ENCODE measurements at places on chromosomes 7 and 10.
A peak's percentile ranks its signal among the peaks of the same experiment; 100 is the strongest.

DNA sequence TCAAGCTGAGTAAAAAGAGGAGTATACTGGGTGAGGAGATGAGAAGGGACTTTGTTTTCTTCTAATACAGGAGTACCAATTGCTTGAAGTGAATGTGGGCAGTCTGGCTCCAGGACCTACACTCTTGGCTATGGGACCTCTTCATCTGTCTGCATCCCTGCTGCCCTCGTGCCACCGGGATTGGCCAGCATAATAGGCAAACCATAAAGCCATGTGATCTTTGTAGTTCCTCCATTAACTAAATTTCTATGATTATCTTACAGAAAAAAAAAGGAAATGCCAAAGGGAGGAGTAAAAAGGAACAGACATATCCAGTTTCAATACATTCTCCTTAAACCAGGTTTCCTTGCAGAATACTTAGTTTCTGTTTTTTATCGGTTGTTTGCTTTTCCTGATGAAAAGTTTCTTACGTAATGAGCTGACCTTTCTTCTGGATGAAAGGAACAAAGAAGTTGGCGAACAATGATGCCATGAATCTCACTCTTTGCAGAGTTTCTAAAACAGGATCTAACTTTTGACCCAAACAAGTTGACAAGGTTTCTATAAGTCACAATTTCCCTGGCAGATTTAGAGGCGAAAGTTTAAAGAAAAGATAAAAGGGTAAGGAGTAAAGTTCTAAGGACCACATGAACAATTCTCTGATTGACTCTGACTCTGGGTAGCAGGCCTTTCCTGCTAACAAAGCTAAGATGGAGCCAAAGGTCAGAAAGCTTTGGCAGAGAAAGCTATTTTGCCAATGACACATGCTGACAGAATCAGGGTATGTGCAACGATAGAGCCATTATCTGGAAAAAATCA lies 54.1 kb downstream of the LAMB1 start:
- DNase-seq = peak; percentile 93

- peak; percentile 13 for DNase-seq
Measured at GRCh38 chr10:82266438-82266837, 391.4 kb downstream of the NRG3 start.

DNA sequence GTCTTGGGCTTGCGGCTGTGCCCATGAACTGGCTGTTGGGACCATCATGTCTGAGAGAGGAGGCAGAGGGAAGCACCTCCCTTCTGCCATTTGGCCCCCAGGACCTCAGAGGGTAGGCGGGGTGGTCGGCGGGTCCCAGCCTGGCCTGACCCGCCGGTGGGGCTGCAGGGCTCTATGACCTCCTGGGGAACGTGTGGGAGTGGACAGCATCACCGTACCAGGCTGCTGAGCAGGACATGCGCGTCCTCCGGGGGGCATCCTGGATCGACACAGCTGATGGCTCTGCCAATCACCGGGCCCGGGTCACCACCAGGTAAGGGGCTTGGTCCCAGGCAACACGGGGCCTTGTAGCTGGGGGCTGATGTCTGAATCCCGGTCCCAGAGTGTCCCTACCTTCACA lies 14.1 kb downstream of the SUMF2 start:
- no peak for DNase-seq

DNA sequence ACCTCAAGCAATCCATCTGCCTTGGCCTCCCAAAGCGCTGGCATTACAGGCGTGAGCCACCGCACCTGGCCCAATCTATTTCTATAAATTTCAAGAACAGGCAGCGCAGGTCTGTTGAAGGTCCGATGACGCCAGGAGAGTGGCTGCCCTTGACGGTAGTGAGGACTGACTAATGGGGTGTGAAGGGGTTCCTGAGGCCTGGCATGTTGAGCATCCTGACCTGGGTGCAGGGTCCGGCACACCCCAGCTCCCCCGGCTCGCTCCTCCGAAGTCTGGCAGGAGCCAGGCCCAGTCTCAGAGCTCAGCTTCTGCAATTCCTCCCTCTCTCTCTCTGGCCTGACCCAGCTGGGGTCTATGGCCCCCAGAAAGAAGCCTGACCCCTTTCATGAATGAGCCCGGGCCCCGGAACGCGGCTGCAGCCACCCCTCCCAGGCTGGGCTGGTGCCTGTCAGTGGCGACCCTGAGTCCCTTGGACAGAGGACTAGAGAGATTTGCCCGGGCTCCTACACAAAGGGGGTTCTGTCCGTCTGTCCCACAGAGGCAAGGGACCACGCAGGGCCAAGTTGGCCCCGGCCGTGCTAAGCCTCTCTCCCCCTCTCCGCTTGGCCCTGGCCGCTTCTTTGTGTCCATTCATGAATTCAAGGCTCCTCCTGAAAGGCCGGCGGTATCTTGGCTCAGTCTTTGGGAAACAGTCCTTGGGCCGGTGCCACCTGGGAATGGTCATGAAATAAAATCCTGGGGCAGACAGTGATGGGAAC lies 18.8 kb downstream of the MMD2 start:
- no peak for DNase-seq

DNA sequence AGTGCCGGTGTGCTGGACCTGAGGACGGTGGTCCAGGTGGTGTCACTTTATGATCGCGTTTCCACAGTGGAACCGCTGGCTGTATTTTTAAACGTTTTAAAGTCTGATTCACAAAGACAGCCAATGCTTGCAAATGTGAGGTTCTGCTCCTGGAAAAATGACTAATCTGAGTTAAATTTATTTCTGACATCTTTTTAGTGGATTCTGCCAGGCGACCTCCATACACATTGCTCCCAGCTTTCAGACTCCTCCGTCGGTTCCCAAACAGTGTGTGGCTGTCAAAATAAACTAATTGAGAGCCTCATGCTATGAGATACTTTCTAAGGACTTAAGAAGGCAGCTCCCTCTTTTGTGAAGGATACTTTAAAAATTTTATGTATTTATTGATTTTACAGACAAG lies 12.7 kb upstream of the TTYH3 start:
- peak; percentile 81 for DNase-seq

DNA sequence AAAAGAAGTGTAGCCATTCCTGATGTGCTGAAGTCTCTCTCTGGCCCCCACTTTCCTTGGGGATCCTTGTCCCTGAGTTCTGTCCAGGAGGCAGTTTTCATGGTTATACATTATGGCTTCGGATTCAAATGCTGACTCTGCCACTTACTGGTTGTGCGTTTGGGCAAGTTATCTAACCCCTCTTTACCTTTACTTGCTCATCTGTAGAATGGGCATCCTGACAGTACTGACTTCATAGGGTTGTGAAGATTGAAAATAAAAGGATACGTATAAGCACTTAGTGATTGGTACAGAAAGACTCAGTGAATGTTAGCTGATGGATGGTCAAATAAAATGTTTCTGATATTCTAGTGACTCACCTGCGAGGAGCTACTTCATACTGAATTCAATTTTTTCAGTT lies 65.1 kb downstream of the TACR2 start:
- no peak for DNase-seq
